ENCODE measurements at places on chromosomes 2 and 18.

DNA sequence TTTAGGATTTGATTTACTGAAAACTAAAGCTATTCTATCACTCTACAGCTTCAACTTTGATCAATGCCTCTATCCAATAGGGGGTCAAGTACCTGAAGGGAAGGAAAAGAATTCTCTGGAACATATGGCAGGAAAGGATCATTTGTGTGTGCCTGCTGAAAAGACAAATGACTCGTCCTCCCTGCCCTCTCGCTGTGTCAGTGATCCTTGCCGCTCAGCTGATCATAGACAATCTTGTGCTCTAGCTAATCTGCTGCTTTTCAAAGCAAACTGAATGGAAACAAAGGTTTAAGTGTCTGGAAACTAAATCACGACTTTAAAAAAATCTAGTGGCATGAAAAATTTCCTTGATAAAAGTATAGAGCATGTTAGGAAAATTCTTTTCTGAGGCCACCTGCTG, 75.6 kb upstream of the CPO start:
- no peak for DNase-seq

DNA sequence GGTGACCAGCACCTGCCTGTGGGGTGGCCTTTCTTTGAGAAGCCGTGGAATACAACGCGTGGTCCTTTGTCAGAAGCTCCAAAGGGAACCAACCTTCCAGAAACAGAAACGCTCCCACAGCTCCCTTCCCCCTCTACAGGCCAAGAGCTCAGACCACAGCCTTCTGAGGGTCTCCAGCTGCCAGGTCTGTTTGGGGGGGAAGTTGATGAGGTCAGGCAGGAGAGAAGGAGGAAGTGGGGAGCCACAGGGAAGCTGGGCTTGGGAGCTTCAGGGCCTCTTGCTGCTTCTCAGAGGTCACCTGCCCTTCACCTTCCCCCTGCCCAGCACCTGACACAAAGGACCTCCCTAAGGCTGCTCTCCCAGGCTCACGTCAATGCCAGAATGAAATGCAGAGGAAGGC, 287.7 kb upstream of the ID2 start:
- DNase-seq, result no peak

- DNase-seq, result no peak
Measured at GRCh38 chr2:28578774-28579173, 82.9 kb downstream of the PLB1 start.

GRCh38 chr2:232888839-232889529, 18.9 kb downstream of the SNORC start:
- no peak for DNase-seq

DNA sequence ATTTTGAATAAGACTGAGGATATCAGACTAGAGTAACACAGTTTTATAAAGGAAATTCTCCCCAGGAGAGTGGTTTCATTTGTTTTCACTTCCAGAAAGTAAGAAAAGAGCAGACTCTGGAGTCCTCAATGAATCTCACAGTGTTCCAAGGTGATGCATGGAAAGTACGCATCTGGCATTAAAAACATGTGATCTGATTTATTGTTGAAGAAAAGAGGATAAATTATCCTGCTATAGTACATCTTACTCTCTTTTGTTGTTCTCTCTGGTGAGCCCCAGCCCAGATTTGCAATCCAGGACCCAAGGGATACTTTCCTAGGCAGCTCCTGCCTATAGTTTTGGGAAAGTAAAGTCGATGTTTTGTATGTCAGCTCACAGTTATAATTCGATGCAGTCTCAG, 285.9 kb downstream of the CTNNA2 start:
- no peak for DNase-seq

DNA sequence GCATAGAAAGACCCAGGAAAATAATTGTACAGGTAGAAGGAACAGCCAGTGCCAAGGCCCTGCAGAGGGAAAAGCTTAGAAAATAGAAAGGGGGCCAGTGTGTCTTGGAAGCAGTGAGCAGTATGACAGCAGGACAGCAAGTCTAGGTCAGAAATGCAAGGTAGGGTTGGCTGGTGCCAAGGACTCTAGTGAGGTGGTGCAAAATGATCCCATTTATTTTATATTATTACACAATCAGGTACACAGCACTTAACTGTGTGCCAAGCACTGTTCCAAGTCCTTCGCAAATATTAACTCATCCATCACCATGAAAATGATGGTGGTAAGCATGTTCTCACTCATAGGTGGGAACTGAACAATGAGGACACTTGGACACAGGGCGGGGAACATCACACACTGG, 100.0 kb downstream of the AQP4 start:
- DNase-seq, result no peak

GRCh38 chr2:207163053-207163755, 2.5 kb downstream of the KLF7 start:
- no peak for DNase-seq

DNA sequence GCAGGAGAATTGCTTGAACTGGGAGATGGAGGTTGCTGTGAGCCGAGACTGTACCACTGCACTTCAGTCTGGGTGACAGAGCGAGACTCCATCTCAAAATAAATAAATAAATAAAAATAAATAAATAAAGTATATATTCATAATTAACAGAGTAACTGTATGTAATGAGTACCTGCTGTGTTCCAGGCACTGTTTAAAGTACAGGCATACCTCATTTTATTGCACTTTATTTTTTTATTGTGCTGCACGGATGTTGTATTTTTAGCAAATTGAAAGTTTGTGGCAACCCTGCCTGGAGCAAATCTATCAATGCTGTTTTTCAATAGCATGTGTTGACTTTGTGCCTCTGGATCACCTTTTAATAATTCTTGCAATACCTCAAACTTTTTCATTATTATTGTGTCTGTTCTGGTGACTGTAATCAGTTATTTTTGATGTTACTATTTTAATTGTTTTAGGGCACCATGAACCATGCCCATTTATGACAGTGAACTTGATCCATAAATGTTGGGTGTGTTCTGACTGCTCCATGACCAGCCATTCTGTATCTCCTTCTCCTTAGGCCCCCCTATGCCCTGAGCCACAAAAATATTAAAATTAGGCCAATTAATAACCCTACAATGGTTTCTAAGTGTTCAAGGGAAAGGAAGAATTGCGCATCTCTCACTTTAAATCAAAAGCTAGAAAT, 27.5 kb upstream of the CD8A start:
- no peak for DNase-seq

- no peak for DNase-seq
Measured at GRCh38 chr2:182866095-182866460, 359 bp downstream of the FRZB start.

Data from iPS DF 6.9 (cell line).